ENCODE measurements at places on chromosomes 12 and 14.

GRCh38 chr12:4819654-4820053, 90.1 kb upstream of the KCNA1 start:
- peaks cover 96% of the 10 kb centered on the region for H3K27me3 ChIP-seq
- H3K27ac ChIP-seq = no peak overlapping the region
- no peak overlapping the region for H3K4me3 ChIP-seq

- no peaks in the 10 kb centered on the region for H3K27me3 ChIP-seq
- H3K36me3 ChIP-seq = peaks cover 16% of the 10 kb centered on the region
- 0 out of 2 replicates have a peak, but pooled peaks cover under 1% of the 10 kb centered on the region for H3K4me1 ChIP-seq
- no peak overlapping the region for H3K4me3 ChIP-seq
- DNase-seq = no peak
These were observed 24.7 kb downstream of the CLEC2D start for GRCh38 chr12:9694241-9694640.

DNA sequence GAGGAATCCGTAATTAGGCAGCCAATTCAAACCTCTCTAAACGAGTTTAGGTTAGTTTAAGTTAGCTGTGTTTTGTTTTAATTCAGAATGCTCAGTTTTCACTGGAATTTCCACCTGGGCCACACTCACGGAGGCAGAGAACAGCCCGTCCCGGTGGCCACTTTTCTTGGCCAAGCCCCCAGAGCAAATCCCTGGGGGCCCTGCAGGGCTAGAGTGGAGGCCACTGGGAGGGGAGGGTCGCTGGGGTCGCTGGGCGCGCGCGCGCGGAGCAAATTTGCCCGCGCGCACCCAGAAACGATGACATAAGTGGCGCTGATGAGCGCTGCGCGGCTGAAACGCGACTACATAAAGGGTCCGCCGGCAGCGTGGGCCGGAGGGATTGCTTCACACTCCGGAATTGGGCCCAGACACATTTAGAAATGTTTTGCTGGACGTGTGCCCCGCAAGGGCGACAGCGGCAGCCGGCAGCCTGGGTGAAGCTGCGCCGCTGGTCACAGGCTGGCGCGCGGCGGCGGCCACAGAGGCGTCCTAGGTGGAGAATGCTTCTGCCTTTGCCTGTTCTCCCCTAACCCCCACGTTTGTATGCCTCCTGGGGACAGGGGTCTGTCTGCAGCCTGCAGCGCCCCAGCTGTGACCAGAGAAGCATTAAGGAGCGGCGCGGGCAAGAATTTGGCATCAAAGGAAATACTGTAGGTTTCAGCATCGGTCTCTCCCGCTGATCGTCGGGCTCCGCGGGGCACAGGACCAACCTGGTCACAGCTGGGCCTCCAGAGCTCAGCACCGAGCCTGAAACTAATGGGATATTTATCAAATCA, 37.9 kb upstream of the TBX5 start:
- no peak overlapping the region for H3K27ac ChIP-seq
- H3K4me3 ChIP-seq = no peak overlapping the region
- no peak for DNase-seq
- no peaks in the 10 kb centered on the region for H3K36me3 ChIP-seq

DNA sequence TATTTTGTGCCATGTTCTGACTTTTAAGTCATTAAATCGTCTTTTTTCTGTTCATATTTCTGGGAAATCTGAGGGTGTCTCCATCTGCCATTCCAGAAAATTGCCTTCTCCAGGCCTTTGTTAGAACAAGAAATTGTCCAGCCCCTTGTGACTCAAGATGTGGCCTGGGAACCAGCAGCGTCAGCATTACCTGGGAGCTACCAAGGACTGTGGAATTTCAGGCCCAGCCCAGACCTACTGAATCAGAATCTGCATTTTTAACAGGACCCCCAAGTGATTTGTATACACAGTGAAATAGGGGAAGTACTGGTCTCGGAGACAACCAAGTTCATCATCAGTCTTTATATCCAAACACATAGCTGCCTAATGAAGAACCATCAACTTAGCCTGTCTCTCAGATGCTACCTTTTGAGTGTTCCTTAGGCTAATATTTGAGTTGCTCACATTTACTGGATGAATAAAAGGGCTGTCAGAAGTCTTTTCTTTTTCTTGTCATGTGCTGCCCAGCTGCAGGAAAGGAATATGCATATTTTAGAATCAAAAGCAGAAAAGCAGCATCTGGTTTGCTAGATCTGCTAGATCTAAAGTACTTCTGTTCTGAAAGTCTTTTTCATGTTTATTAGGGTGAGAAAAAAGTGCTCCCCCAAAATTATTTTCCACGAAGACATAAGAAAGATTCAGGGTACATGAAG, 21.2 kb downstream of the GPHB5 start:
- no peak overlapping the region for H3K27ac ChIP-seq
- DNase-seq = no peak
- no peak overlapping the region for H3K4me3 ChIP-seq
- no peaks in the 10 kb centered on the region for H3K4me1 ChIP-seq
- no peaks in the 10 kb centered on the region for H3K36me3 ChIP-seq

DNA sequence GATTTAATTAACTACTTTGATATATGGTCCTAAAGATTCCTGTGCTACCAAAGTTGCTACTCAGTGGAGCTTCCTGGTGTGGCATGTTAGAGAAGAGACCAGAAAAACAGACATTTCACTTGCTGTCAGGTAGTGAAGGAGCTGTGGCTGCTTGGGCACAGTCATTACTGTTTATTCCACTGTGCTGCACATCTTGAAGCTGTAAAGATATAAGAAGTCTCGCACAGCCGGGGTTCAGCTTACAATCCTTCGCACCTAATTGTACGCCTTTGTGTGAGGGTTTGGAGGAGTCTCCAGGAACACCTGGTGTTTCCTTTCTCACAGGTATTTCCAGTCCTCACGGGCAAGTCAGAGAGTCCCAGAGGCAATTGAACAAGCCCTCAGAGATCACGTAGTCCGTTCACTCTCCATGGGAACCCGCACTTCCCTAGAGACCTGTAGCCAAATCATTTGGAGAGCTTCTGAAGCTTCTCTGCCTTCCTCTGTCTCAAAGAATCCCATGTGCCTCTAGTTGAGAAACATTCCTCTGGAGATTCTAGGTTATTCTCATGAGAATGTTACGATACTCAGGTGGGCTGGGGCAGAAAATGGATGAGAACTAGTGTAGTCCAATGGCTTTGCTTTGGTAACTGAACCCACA, 4.1 kb downstream of the EVL start:
- peak overlapping the region; percentile 94 for H3K27ac ChIP-seq
- no peaks in the 10 kb centered on the region for H3K36me3 ChIP-seq
- H3K4me1 ChIP-seq = peaks cover 40% of the 10 kb centered on the region
- no peak overlapping the region for H3K4me3 ChIP-seq
- no peaks in the 10 kb centered on the region for H3K27me3 ChIP-seq

DNA sequence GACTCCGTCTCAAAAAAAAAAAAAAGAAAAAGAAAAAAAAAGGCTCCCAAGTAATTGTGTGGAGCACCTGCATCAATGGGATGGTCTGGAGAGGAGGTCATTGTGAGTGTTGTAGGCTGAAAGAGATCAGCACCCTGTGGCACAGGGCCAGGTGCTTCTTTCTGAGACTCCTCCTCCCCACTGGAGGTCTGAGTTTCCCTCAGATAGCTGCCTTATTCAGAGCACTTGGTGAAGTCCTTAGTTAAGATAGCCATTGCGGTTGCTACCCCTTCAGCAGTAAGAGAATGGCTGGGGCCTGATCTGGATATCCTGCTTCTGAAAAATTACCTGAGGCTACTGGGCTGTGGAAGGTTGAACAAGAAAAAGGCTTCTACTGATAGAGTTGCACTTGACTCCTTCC, 69.8 kb downstream of the ANO6 start:
- H3K27ac ChIP-seq = peak overlapping the region; percentile 90
- H3K27me3 ChIP-seq = no peaks in the 10 kb centered on the region
- no peak for DNase-seq
- H3K4me3 ChIP-seq = no peak overlapping the region
- peaks cover 37% of the 10 kb centered on the region for H3K36me3 ChIP-seq

DNA sequence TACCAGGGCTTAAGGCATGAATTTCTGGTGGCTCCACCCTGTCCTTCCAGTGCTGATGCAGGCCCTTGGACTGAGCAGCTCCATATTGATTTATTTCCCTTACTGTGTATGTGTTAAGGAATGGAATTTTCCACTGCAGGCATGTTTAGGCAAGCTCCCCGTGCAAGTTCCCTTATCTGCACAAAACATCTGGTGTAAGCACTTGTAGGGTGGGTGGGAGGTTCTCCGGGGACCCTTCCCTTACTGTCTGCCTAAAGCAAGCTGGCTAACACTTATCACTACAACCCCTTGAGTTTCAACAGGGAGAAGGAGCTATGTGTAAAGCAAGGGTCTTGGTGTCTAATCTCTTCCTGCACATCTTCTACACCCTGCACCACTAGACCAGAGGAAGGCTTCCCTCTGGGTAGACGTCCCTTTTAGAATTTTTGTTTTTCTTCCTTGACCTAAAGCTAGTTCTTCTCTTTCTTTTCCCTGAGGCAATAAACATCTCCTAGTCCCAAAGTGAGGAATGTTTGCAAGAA, 22.0 kb upstream of the DRAM1 start:
- H3K36me3 ChIP-seq = no peaks in the 10 kb centered on the region
- DNase-seq = no peak
- no peaks in the 10 kb centered on the region for H3K27me3 ChIP-seq
- no peak overlapping the region for H3K27ac ChIP-seq
- H3K4me3 ChIP-seq = no peak overlapping the region
- H3K4me1 ChIP-seq = peaks cover 26% of the 10 kb centered on the region

DNA sequence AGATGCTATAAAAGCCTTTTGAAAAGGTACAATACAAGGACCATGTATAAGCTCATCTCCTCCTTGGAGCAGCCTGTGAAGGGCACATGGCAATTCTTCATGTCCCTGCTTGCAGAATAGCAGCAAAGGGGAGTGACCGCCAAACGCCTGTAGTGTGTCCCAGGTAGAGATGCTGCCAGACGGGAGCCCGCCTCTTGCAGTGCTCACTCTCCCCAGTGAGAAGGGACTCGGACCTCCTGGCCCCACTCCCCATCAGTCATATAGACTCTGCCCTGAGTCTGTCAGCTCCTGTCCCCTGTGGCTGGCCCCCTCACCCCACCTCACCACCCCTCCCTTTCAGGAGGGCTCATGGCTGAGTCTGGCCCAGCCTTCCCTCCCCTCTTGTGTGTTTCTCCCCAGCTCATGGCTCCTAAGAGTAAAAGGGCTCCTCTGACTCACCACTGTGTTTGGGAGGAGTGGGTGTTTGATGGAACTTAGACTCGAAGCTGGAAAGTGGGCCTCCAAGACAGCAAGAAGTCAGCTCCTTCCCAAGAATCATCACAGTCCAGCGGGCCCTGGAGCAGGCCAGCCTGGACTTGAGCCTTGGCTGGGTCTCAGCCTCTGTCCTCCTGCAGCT, 40.9 kb downstream of the DEGS2 start:
- no peak overlapping the region for H3K4me3 ChIP-seq
- no peaks in the 10 kb centered on the region for H3K36me3 ChIP-seq
- H3K27me3 ChIP-seq = no peaks in the 10 kb centered on the region
- H3K27ac ChIP-seq = no peak overlapping the region
- H3K4me1 ChIP-seq = no peaks in the 10 kb centered on the region
- no peak for DNase-seq

DNA sequence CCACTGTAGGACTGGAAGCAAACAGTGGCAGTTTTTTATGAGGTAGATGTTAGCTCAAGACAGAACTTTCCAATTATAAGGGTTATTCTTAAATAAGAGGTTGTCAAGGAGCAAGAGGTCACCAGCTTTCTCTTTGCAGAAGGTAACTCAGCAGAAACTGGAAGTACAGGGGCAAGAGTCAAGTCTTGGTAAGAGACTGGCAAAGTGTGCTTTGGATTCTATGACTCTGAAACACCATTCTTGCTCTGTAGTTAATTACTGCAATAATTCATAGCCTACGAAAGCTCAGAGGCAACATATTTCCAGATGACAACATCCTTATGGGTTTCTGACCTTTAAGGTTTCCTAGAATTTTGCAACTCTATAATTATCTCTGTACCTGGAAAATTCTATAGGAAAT, 51.3 kb downstream of the RMST start:
- DNase-seq = no peak
- no peaks in the 10 kb centered on the region for H3K27me3 ChIP-seq
- H3K4me3 ChIP-seq = no peak overlapping the region
- H3K36me3 ChIP-seq = no peaks in the 10 kb centered on the region
- no peaks in the 10 kb centered on the region for H3K4me1 ChIP-seq

GRCh38 chr14:38197784-38198335, 9.8 kb upstream of the SSTR1 start:
- DNase-seq = no peak
- no peak overlapping the region for H3K27ac ChIP-seq
- H3K4me3 ChIP-seq = no peak overlapping the region
- H3K4me1 ChIP-seq = no peaks in the 10 kb centered on the region
- H3K36me3 ChIP-seq = no peaks in the 10 kb centered on the region

- no peak overlapping the region for H3K27ac ChIP-seq
- H3K4me1 ChIP-seq = no peaks in the 10 kb centered on the region
- no peak overlapping the region for H3K4me3 ChIP-seq
These were observed 1178.8 kb downstream of the VRK1 start for GRCh38 chr14:97975962-97976361.

GRCh38 chr14:73886449-73887317, at the start of gene ZNF410:
Gene ZNF410, plus strand, starts transcription at chr14:73886859. Its CDS starts 5,317 bp downstream, at chr14:73892176.
- H3K27ac ChIP-seq = peak within 1 kb of the TSS; percentile 70
- peak; percentile 91 for DNase-seq
- H3K36me3 ChIP-seq = peaks cover 4% of the 10 kb centered on the region
- peak within 1 kb of the TSS; percentile 91 for H3K4me3 ChIP-seq

GRCh38 chr12:91261820-91262676, 79.4 kb upstream of the DCN start:
- no peaks in the 10 kb centered on the region for H3K4me1 ChIP-seq
- H3K4me3 ChIP-seq = no peak overlapping the region
- H3K36me3 ChIP-seq = no peaks in the 10 kb centered on the region
- no peak overlapping the region for H3K27ac ChIP-seq
- DNase-seq = no peak
- no peaks in the 10 kb centered on the region for H3K27me3 ChIP-seq

- no peaks in the 10 kb centered on the region for H3K4me1 ChIP-seq
- H3K27me3 ChIP-seq = no peaks in the 10 kb centered on the region
- no peak overlapping the region for H3K4me3 ChIP-seq
- no peaks in the 10 kb centered on the region for H3K36me3 ChIP-seq
- no peak for DNase-seq
These were observed 277.2 kb downstream of the SYT1 start for GRCh38 chr12:79141776-79142175.

GRCh38 chr12:93113317-93114006, 184.4 kb upstream of the EEA1 start:
- H3K4me1 ChIP-seq = peaks cover 7% of the 10 kb centered on the region
- H3K27me3 ChIP-seq = no peaks in the 10 kb centered on the region
- H3K4me3 ChIP-seq = no peak overlapping the region
- H3K27ac ChIP-seq = no peak overlapping the region

GRCh38 chr14:88598097-88598675, 35.3 kb downstream of the ZC3H14 start:
- H3K27me3 ChIP-seq = no peaks in the 10 kb centered on the region
- no peak for DNase-seq
- no peak overlapping the region for H3K27ac ChIP-seq
- no peaks in the 10 kb centered on the region for H3K4me1 ChIP-seq

GRCh38 chr12:6816598-6816997, 5.0 kb upstream of the GPR162 start:
- H3K27me3 ChIP-seq = peaks cover 50% of the 10 kb centered on the region
- DNase-seq = no peak
- H3K4me1 ChIP-seq = no peaks in the 10 kb centered on the region
- H3K36me3 ChIP-seq = no peaks in the 10 kb centered on the region
- no peak overlapping the region for H3K4me3 ChIP-seq

Data from PC-9 (cell line).